ENCODE measurements at places on chromosomes 16 and 17.

DNA sequence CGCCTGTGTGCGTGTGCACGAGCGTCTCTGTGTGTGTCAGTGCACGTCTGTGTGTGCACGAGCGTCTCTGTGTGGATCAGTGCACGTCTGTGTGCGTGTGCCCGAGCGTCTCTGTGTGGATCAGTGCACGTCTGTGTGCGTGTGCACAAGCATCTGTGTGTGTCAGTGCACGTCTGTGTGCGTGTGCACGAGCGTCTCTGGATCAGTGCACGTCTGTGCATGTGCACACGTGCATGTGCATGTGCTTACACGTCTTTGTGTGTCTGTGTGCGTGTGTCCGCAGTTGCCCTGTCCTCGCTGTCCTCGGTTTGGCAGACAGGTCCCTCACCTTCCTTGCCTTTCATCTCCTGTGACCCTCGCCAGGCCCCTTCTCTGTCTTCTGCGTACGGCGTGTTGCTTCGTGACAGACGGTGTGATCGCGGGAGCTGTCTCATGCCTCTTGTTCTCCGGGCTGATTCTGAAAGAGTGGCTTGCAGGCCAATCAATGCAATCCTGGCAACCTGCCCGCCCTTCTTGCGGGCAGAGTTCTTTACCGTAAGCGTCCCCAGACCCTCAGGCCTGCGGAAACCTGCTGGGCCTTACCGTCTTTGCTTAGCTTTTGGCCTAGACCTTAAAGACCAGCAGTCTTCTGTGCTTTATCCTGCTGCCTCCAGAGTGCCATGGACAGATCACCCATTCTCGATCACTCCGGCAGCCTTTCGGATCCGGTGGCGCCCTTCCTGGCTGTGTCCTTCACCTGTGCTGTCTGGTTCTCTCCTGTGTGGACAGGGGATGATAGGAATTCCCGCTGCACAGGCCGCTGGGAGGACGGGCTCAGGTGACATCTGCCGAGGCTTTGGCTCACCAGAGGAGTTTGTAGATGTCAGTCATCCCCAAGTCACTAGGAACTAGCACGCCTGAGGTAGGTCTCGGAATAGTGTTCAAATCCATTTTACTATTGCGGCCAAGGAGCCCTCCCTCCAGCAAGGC, 18.5 kb downstream of the MLYCD start:
- DNase-seq = no peak

- DNase-seq = no peak
Observed at GRCh38 chr16:89473791-89474414, 16.5 kb downstream of the ANKRD11 start.

DNA sequence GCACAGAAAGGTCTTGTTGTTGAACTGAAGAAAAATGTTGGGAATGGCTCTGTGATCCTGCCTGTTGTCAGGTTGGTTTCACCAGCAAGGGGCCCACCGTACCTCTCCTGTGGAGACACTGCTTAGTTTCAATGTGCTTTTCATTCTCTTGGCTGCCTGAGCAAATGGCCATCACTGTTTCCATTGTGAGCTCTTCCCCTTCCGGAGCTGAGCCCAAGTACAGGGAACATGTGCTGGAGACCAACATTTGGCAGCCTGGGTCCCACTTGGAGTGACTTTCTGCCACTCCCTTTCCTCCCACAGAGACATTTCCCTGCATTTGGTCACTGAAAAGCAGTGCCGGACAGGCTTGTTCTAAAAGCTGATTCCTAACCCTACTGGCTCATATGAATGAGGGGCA, 23.1 kb downstream of the GABARAPL2 start:
- no peak for DNase-seq

GRCh38 chr16:52561910-52562741, 15.2 kb upstream of the TOX3 start:
- DNase-seq = no peak

DNA sequence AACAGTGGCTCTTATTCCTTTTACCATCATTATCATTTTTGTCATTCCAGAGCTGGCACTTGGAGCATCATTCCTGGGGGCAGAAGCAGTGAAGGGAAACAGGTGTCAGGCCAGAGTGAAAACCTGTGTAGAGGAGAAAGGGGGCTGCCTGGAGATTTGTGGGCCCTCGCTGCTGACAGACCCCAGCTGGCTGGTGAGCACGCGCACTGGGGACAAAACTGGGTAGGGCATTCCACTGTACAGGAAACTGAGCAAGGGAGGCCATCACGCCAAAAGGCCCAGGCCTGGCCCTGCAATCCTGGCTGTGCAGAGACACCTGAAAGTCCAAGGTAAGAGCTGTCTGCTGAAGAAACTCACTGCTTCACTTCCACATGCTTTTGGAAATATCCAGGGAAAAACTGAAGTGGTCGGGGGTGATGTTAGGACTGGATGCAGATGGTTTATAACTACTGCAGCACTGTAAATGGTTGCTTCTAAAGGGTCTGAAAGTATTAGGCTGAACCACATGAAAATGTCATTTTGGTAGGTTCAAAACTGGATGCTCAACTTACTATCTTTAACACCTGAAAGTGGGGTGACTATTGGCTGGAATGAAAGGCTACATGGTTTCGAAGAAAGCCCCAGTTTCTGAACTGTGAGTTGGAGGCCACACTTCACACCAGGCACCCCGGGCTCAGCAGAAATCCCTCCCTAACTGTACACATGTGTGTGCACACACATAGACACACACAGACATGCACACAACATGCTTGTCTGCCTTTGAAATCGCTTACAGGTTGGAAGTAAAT, 225.0 kb downstream of the C16orf78 start:
- DNase-seq = no peak

DNA sequence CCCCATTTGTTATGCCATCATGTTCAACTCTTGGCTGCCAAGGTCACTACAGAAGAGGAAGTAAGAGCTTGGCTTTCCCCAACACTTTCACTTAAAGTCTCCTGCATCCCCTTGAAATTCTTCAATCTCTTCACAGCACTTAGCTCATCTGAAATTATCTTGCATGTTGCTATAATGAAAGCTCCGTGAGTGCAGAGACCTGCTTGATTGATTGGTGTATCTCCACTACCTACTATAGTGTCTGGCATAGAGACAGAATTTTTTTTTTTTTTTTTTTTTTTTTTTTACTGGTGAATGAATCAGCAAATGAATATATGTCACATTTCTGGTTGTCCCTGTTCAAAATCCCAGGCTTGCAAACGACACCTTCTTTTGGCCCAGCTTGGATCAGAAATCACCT, 1.9 kb upstream of the SDR42E1 start:
- DNase-seq = no peak

DNA sequence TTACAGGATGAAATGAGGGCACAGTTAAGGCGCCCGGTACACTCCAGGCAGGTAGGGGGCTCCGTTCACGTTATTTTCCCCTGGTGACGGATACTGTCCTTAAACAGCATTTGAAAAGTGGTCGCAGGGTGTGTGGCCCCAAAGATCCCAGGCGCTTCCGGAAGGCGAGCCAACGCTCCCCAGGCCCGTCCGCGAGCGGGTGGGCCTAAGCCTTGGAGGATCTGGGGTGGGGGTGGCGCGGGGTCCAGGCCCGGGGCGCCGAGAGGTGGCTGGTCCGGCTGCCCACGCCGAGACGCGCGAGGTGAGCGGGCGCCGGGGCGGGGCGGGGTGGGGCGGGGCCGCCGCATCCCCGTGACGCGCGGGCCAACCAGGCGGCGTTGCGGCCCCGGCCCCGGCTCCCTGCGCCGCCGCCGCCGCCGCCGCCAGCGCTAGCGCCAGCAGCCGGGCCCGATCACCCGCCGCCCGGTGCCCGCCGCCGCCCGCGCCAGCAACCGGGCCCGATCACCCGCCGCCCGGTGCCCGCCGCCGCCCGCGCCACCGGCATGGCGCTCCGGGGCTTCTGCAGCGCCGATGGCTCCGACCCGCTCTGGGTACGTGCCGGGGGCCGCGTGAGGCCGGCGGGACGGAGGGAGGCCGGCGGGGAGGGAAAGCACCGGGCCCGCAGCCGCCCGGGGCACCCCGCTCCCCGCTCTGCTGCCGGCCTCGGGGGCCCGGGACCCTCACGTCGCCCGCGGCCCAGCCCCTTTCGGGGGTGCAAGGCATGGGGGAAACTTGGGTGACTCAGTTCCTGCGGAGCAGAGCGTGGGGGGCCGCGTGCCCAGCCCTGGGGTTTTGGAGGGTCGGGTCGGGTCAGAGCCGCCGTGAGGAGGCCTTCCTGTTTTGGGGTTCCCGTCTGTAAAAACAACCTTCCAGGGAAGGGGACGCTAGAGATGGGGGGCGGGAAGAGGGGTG, at the start of gene ABCC1:
ABCC1 (plus strand) TSS at position 407 of the 951 bp plus-strand sequence; CDS start at position 543, 136 bp downstream.
- no peak for DNase-seq
